ENCODE measurements at places on chromosomes 16 and 17. TPM values are rescaled to one million over a fixed set of nuclear protein-coding genes. Genes with fewer than 3 reads are reported as not detected.

- DNase-seq = no peak
- peaks cover 18% of the 10 kb centered on the region for H3K4me1 ChIP-seq
- H3K27me3 ChIP-seq = peaks cover 66% of the 10 kb centered on the region
- H3K4me3 ChIP-seq = no peak overlapping the region
Measured at GRCh38 chr17:7712111-7712771, 5.3 kb upstream of the DNAH2 start.

- no peak for DNase-seq
- H3K36me3 ChIP-seq = no peaks in the 10 kb centered on the region
- H3K27ac ChIP-seq = peak overlapping the region; percentile 85
- H3K4me1 ChIP-seq = peaks cover 88% of the 10 kb centered on the region
Measured at GRCh38 chr16:79270011-79270410, 330.5 kb downstream of the MAF start.

- no peaks in the 10 kb centered on the region for H3K4me1 ChIP-seq
- H3K27ac ChIP-seq = no peak overlapping the region
- H3K36me3 ChIP-seq = no peaks in the 10 kb centered on the region
- H3K27me3 ChIP-seq = no peaks in the 10 kb centered on the region
- no peak overlapping the region for H3K4me3 ChIP-seq
Measured at GRCh38 chr16:78196502-78196901, 97.0 kb downstream of the WWOX start.

- no peaks in the 10 kb centered on the region for H3K36me3 ChIP-seq
- DNase-seq = no peak
- H3K4me3 ChIP-seq = no peak overlapping the region
- no peaks in the 10 kb centered on the region for H3K27me3 ChIP-seq
- H3K4me1 ChIP-seq = no peaks in the 10 kb centered on the region
- H3K27ac ChIP-seq = no peak overlapping the region
Measured at GRCh38 chr16:88375996-88376834, 6.5 kb upstream of the ZNF469 start.

DNA sequence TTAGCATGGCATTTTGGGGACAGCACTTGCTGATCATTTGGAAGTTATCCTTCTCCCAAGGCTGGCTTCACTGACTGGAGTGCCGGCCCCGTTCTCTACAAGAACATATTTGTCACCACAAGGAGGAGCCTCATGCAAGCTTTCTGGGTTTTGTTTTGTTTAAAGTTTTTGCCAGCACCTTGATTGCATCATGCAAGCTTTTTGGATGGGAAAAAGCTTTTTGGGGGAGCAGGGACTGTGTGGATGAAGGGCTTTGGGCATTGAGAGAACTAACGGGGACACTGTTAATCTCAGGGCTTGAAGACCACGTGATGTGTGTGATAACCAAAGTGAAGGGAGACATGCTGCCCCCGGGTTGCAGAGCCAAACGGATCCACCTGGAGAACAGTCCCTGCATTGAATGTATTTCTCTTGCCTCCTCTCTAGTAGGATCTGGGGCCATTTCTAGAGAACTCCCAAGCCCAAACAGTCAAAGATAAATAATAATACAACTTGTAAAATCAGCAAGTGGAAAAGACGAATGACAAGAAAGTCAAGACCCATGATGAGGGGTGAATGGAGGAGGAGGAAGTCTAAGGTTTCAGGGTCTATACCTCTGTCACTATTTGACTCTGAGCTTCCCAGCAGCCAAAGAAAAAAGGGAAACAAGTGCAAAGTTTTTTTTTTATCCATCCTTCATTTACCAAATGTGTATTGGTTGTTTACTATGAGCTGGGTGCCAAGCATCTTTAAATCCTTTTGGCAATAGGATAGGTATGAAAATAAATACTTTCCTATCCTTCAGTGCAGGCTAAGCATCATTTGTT is 17.2 kb downstream of the TMEM114 start:
- peak; percentile 22 for DNase-seq
- peaks cover 3% of the 10 kb centered on the region for H3K36me3 ChIP-seq
- H3K4me3 ChIP-seq = peak overlapping the region; percentile 55
- peaks cover 46% of the 10 kb centered on the region for H3K27me3 ChIP-seq
- H3K4me1 ChIP-seq = peaks cover 12% of the 10 kb centered on the region

DNA sequence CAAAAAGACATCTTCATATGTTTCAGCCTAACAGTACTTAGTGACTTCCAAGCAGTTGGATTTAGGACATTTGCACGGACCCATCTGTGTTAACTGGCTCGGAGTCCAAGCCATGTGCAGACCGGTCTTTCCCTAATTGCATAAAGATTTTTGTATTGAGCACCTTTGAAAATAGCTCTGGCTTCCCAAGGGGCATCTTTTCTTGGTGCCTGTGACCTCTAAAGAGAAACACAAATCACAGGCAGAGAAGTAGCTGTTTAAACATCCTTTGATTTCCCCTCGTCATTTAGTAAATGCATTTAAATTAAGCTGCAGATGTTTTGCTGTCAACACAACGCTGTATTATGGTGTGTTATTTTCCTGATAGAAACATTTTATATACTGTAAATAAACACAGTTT is 288.2 kb upstream of the SALL1 start:
- H3K4me1 ChIP-seq = no peaks in the 10 kb centered on the region
- H3K27ac ChIP-seq = no peak overlapping the region
- H3K27me3 ChIP-seq = peaks cover 6% of the 10 kb centered on the region
- DNase-seq = no peak
- H3K36me3 ChIP-seq = no peaks in the 10 kb centered on the region

GRCh38 chr17:66364990-66365490 is 62.6 kb downstream of the PRKCA start:
- H3K4me1 ChIP-seq = peaks cover 86% of the 10 kb centered on the region
- peak overlapping the region; percentile 75 for H3K4me3 ChIP-seq
- peak overlapping the region; percentile 93 for H3K27ac ChIP-seq
- no peaks in the 10 kb centered on the region for H3K27me3 ChIP-seq
- no peak for DNase-seq

DNA sequence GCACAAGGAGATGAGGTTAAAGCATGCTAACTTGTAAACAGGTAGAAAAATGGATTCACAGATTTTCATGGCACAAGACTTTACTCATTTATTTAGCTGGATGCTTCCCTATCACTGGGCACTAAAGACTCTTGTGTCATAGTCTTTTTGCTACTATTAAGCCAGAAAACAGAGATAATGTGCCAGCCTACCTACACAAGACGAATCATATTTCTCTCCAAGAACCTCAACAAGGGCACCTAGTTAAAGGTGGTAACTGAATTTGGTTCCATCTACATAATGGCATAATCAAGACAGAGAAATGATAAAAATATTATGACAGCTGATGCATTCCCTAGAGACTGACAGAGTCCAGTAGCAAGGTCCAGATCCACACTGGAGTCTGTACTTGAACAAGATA is 3.8 kb downstream of the NACA2 start:
- DNase-seq = no peak
- no peak overlapping the region for H3K27ac ChIP-seq
- H3K27me3 ChIP-seq = no peaks in the 10 kb centered on the region
- H3K4me1 ChIP-seq = no peaks in the 10 kb centered on the region
- H3K4me3 ChIP-seq = no peak overlapping the region

DNA sequence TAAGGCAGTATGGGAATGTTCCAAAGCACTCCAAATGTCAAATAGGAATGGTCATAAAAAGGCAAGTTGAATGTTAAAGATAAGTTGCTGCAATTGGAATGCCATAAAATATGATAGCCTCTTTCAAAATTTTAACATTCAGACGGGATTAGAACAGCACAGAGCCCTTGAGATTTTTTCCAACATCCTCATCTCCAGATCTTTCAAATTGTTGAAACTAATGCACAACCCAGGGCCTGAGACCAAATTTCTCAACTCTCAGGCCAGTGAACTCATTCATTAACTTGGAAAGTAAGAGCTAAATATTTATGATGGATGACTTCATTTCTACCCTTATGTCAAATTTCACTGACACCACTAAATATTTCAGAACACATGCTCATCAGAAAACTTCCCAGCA is 346.5 kb upstream of the XYLT1 start:
- DNase-seq = no peak
- no peak overlapping the region for H3K4me3 ChIP-seq

- no peak for DNase-seq
- no peaks in the 10 kb centered on the region for H3K36me3 ChIP-seq
- no peak within 1 kb of the TSS for H3K4me3 ChIP-seq
- H3K27me3 ChIP-seq = no peaks in the 10 kb centered on the region
- no peak within 1 kb of the TSS for H3K27ac ChIP-seq
Measured at GRCh38 chr16:75535901-75536300, at the start of gene CHST5. TSS of gene CHST5 (minus strand) at chr16:75536108. CDS start at chr16:75530384, 5,724 bp downstream.

DNA sequence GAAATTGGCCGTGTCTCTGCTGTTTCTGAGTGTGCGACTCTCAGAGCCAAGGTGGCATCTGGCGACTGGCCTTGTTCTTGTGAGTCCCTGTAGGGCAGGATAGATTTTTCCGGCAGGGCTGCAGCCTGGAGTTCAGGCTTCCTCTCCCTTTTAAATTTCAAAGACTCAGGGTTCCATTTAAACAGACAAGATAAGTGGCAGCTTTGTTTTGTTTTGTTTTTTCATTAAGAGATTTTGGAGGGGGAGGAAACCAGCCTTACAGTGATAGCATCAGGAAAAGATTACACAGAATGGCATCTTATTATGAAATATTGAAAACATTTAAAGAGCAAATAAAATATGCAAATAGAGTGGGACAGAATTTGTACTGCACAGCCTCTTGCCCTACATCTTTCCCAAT is 151.3 kb downstream of the RPTOR start:
- H3K4me3 ChIP-seq = peak overlapping the region; percentile 68
- peaks cover 54% of the 10 kb centered on the region for H3K4me1 ChIP-seq
- H3K27me3 ChIP-seq = no peaks in the 10 kb centered on the region
- H3K27ac ChIP-seq = no peak overlapping the region
- no peak for DNase-seq
- peaks cover 7% of the 10 kb centered on the region for H3K36me3 ChIP-seq

DNA sequence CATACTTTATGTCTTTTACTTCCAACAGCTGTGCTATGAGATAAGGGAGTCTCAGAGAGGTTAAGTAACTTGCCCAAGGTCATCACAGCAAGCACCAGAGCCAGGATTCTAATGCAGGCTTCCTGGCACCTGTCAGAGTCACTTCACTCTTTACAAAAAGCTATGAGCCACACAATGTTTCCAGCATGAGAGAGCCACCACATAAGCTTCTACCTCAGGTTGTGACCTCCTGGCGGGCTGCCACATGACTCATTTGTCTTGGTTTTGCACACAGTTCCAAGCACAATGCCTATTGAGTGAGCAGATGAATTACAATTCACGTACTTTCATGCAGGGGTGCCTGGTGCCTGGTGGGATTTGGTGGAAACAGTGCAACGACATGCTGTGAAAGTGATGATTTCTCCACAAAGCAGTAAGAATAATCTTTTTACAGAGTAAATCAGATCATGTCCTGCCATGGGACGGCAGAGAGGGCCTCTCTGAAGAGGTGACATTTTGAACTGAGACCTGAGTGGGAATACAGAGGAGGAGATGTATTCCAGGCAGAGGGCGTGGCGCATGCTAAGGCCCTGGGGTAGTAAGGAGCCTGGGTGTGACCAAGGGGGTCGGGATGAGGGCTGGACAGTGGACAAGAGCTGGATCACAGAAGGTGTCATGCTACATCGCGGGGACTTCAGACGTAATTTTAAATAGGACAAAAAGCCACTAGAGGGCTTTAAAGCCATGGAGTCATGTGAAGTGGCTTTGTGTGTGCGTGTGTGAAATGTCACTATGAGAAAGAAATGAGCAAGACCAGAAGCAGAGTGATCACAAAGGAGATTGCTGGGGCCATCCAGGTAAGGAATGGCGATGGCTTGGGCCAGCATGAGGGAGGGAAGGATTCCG is 53.4 kb downstream of the CACNG3 start:
- peaks cover 26% of the 10 kb centered on the region for H3K27me3 ChIP-seq
- H3K4me3 ChIP-seq = peak overlapping the region; percentile 26
- peak; percentile 48 for DNase-seq
- H3K36me3 ChIP-seq = no peaks in the 10 kb centered on the region
- H3K27ac ChIP-seq = no peak overlapping the region

- H3K4me3 ChIP-seq = no peak overlapping the region
- H3K27me3 ChIP-seq = no peaks in the 10 kb centered on the region
- peak overlapping the region; percentile 86 for H3K27ac ChIP-seq
- peaks cover 23% of the 10 kb centered on the region for H3K36me3 ChIP-seq
- peaks cover 6% of the 10 kb centered on the region for H3K4me1 ChIP-seq
Measured at GRCh38 chr17:68048996-68049395, 13.5 kb downstream of the KPNA2 start.

DNA sequence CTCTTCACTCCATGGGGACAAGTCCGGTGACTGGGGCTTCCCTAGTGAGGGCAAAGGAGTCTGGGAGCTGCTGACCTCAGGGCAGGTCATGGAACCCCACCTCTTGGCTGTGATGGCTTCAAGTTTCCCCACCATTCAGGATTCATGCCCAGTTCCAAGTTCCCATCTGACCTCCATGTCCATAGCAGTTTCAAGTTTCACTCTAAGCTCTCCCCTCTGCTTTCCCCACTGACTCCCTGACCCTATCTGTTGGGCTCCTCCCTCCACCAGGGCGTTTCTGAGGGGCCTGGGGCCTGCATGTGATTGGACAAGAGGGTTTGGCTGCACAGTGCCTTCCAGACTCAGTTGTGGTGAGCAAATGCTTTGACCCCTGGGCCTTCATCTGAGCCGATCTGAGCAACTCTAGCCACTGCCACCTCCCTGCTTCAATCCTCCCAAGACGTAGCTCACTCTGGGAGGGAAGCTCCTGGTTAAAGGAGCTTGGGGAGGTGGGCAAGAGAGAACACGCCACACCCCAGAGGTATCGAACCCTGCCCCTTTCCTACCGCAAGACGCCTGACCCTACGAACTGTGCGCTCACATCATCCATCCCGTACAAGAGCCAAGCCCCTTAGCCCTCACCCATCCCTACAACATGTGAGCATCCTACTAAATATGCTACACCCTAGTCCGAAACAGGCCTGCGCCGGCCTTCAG is 8.3 kb downstream of the ZNF629 start:
- H3K27me3 ChIP-seq = no peaks in the 10 kb centered on the region
- H3K27ac ChIP-seq = no peak overlapping the region
- peaks cover 2% of the 10 kb centered on the region for H3K36me3 ChIP-seq

GRCh38 chr17:44314524-44314868 is 6.1 kb downstream of the RUNDC3A start:
- H3K27me3 ChIP-seq = peaks cover 36% of the 10 kb centered on the region
- no peak overlapping the region for H3K27ac ChIP-seq
- DNase-seq = no peak
- peaks cover 22% of the 10 kb centered on the region for H3K4me1 ChIP-seq
- peaks cover 2% of the 10 kb centered on the region for H3K36me3 ChIP-seq

GRCh38 chr16:367333-367903 is 2.9 kb downstream of the MRPL28 start:
- H3K27ac ChIP-seq = no peak overlapping the region
- H3K27me3 ChIP-seq = no peaks in the 10 kb centered on the region
- no peaks in the 10 kb centered on the region for H3K36me3 ChIP-seq
- H3K4me1 ChIP-seq = peaks cover 17% of the 10 kb centered on the region
- no peak overlapping the region for H3K4me3 ChIP-seq
- no peak for DNase-seq

Gene PPY
- total RNA-seq = not detected

Gene GRAP
- total RNA-seq = 15.9 TPM

Gene SLC38A8
- not detected for total RNA-seq

Gene PYDC1
- not detected for total RNA-seq

Gene SMPD3
- total RNA-seq = 0.19 TPM

Gene SOST
- not detected for total RNA-seq

Gene NAGS
- total RNA-seq = 1.4 TPM

Gene TMIGD1
- not detected for total RNA-seq

Gene NT5M
- total RNA-seq = 8.7 TPM

Gene CLEC3A
- total RNA-seq = not detected

Gene EVPLL
- total RNA-seq = not detected

Data from activated T-cell treated with anti-CD3 and anti-CD28 coated beads, Interleukin-2, amount 50 U/mL, for 72 hours (primary cell).